NCI-H146 (cell line): ENCODE measurements at places on chromosomes 3 and 15.

GRCh38 chr15:91409387-91409786 lies 309.3 kb downstream of the SV2B start:
- DNase-seq, result no peak

DNA sequence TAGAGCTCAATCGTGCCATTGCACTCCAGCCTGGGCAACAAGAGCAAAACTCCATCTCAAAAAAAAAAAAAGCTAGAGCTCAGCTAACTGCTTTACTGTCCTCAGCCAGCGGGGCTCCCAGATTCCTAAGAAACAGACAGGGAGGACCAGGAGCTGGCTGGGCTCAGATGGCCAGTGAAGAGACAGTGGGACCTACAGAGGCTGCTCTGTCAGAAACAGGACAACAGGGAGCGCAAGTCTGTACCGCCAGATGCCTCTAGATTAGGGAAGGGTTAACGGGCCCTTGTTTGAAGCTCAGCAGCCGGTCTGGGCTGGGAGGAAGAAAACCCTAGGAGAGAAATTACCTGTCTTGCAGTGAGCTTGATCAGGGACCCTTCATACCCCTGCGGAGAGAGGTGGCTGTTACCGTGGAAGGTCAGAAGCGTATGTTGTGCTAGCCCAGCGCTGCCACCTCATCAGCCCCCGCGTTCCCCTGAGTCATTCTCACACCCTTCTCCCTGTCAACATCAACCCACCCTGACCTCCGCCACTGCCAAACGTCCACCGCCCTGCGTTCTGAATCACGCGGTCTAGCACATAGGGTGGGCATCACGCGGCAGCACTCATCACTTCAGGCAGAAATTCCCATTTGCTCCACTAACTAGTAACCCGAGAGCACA lies 25.3 kb downstream of the RBPMS2 start:
- DNase-seq, result no peak

DNA sequence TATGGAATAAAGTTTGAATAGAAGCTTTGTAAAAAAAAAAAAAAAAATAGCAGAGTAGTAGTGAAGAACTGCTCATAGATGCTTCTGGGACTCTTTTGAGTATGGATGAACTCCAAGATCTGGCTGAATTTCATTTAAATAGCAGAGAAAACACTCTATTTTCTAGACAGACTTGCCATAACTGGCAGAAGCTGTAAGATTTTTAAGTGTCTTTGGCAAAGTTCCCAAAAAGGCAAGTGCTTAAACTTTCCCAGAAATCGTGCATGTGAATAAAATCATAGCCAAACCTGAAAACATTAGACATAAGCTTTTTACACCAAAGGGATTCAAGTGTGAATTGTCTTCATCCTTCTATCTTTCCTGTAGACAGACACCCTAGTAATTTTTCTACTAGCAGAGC lies 110.3 kb upstream of the MITF start:
- DNase-seq, result no peak

DNA sequence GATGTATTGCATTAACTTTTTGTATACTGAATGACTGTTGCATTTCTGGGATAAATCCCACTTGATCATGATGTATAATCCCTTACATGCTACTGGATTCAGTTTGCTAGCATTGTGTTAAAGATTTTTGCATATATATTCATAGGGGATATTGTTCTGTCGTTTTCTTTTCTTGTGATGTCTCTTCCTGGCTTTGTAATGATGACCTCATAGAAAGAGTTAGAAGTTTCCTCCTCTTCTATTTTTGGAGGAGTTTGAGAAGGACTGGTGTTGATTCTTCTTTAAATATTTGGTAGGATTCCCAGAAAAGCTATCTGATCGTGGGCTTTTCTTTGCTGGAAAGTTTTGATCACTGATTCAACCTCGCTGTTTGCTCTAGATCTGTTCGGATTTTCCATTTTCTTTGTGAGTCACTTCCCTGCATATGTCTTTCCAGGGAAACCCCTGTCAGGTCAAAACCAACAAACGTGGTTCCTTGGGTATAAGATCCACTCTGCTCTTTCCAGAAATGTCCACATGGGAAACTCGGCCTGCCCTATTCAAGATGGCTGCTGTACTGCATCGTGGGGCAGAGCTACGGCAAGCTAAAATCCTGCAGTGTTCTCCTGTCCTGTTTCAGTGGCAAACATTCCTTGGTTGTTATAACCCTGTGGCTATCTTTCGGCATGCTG lies 120.4 kb downstream of the GABRG3 start:
- no peak for DNase-seq
